ENCODE measurements at places on chromosomes 11 and 22. TPM values are rescaled to one million over a fixed set of nuclear protein-coding genes. Genes with fewer than 3 reads are reported as not detected.

Gene NAALAD2
- total RNA-seq = 9.1 TPM

Gene CTTN
- 187 TPM for total RNA-seq

Gene ARHGAP8
- total RNA-seq = 4.7 TPM

Gene PATZ1
- 50.1 TPM for total RNA-seq

Gene ANO3
- 7.2 TPM for total RNA-seq

Gene LRRC32
- 1.3 TPM for total RNA-seq

Gene NAV2
- 51.0 TPM for total RNA-seq

Gene CASTOR1
- total RNA-seq = 3.8 TPM

Gene ART1
- total RNA-seq = not detected

Gene PHF21B
- total RNA-seq = 38.5 TPM

Gene SOX6
- 68.9 TPM for total RNA-seq

Gene SLC22A25
- total RNA-seq = not detected

Gene PLEKHA7
- 18.5 TPM for total RNA-seq

Gene MMP13
- total RNA-seq = not detected

Gene PIH1D2
- total RNA-seq = 2.2 TPM

Gene OR8H3
- not detected for total RNA-seq

Gene BARX2
- total RNA-seq = not detected

Gene TIMM10B
- total RNA-seq = 39.4 TPM

Gene OR52K2
- total RNA-seq = not detected

Gene KCNQ1OT1
- 17.2 TPM for total RNA-seq

Gene OVOL1
- not detected for total RNA-seq

Gene OR2AG1
- total RNA-seq = not detected

Gene RAG2
- total RNA-seq = not detected

Gene ABTB2
- 7.2 TPM for total RNA-seq

Gene NNMT
- total RNA-seq = 2.8 TPM

Gene SEPTIN3
- total RNA-seq = 227 TPM

Gene MAFF
- total RNA-seq = 3.4 TPM

Gene OR52B4
- total RNA-seq = not detected

Gene OR10D3
- total RNA-seq = not detected

Gene CCDC116
- 0.31 TPM for total RNA-seq

Gene CHRNA10
- total RNA-seq = 2.8 TPM

Gene WBP2NL
- 14.4 TPM for total RNA-seq

Gene MAPK8IP2
- total RNA-seq = 70.4 TPM

Gene RASGRP2
- 40.7 TPM for total RNA-seq

Gene DYNC2H1
- 87.3 TPM for total RNA-seq

Gene SLC22A12
- not detected for total RNA-seq

Gene OR52A5
- total RNA-seq = not detected

Gene MUC2
- not detected for total RNA-seq

Gene YPEL1
- 89.5 TPM for total RNA-seq

Gene PTPN5
- 46.3 TPM for total RNA-seq

Gene HDHD5
- total RNA-seq = 31.6 TPM

Gene PARVA
- total RNA-seq = 5.0 TPM

Gene LARGE2
- 0.31 TPM for total RNA-seq

Gene TRIM51
- not detected for total RNA-seq

Gene FGF19
- not detected for total RNA-seq

Gene APOC3
- total RNA-seq = not detected

Gene CELF1
- total RNA-seq = 498 TPM

Gene MISFA
- 1.3 TPM for total RNA-seq

Gene CSNK2A3
- 5.6 TPM for total RNA-seq

Gene F2
- 0.63 TPM for total RNA-seq

Gene MMP27
- total RNA-seq = not detected

Gene KRTAP5-9
- total RNA-seq = not detected

Gene OR8D1
- not detected for total RNA-seq

Gene OR8A1
- total RNA-seq = not detected

Gene OR8G5
- not detected for total RNA-seq
